ENCODE measurements at places on chromosomes 3 and 15.

- no peak for DNase-seq
Measured at GRCh38 chr3:3633761-3634160, 165.5 kb upstream of the LRRN1 start.

GRCh38 chr15:88890495-88890894, 4.8 kb downstream of the HAPLN3 start:
- DNase-seq, result no peak

GRCh38 chr15:57599296-57599810, 7.6 kb downstream of the MYZAP start:
- no peak for DNase-seq

DNA sequence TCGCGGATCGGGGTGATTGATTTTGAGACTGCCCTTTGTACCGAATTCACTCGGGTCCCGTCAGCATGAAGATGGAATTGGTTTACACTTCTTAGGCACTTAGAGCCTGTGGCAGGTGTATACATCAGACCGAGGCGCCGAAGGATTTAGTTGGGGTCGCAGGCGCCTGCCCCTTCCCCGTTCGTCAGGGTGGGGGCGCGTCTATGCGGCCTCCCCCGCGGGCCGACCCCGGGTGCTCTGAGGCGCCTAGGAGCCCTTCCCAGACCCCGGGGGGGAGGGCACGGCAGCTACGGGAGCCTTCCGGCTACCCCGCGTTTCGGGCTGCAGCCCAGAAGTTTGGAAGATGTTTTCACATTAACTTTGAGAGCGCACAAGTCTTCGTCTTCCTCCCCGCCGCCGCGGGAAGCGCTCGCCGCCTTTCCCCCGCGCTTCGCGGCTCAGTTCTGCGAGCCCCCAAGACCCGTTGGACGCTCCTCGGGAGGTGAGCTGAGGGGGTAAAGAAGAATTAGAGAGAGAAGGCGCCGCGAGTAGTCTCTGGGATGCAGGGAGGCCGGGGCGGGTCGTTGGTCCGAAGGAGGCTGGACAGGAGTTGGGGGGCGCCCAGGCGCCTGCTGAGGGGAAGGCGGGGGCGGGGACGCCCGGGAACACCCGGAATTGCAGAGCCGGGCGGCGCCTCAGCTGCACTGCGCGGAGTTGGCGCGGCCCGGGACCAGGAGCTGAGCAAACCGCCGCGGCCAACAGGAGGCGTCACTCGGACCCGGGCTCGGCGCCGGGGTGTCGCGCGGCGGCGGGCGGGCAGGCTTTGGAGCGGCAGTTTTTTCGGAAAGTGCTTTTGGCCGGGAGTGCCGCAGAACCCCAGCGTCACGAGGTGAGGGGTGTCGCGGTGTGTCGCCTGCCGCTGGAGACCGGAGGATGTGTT, 780 bp downstream of the TIPARP start:
- peak; percentile 29 for DNase-seq

DNA sequence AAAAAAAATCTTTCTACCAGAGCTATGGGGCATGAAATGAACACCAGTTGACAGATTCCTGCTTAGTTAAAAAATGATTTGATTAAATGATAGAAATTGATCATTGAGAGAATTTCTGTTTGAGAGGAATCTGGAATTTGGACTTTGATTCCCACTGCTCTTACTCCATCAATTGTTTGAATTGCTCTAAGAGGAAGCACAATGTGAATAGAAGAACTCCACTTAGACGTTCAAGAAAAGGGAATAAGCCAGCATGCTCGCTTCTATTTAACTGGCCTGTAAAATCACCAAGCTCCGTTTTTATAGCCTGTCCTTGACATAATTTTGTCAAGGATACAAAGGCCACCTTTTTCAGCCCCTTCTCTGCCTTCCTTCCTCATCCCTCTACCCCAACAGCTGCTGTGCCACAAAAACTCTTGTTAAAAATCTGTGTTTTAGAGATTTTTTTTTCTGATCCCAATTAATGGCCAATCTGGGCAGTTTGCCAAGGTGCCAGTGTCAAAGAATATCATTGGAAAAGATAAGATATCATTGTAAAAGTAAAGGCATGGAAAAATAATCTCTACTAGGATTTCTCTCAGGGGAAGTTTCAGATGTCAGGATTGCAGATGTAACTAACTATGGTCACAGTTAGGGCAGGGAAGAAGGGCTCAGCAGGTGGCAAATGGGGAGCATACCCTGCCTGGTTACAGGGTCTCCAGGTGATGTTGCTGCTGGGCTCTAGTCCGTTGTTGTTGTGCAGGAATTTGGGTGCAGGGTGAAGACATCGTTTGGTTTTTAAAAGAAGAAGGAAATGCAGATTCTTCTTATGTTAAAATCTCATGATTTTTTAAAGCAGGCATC, 301.8 kb upstream of the PDZRN3 start:
- no peak for DNase-seq

- DNase-seq, result no peak
Measured at GRCh38 chr15:57463360-57463759, 87.1 kb downstream of the CGNL1 start.

GRCh38 chr3:71061581-71061980, 521.9 kb downstream of the FOXP1 start:
- no peak for DNase-seq

DNA sequence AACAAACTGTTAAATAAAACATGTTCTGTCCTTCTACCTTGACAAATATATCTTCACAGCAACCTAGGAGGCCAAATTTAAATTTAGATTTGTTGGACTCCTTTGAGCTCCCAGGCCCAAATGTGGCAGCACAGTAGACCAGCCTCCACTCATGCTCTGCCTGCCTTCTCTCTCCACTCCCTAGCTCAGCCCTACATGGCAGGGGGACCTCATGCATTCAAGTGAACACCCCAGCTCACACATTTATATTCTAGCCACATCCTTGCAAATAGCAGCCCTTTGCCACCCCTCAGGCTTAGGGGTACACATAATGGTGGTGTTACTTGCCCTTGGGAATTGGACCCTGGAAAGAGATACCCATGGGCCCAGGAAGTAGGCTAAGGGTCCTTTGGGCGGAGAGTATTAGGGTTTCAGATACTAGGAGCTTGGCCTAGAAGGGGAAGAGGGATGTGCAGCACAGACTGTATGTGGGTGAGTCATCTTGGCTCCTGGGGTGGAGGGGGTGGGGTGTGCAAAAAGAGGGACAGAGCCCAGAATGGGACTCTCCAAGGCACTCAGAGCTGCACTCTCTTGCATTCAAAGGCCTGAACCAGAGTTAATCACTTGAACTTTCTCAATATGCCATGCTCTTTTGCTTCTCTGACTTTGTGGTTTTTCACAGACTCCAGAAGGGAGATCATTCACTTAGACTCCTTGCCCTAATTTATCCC, 268.4 kb upstream of the ROPN1 start:
- DNase-seq, result no peak

DNA sequence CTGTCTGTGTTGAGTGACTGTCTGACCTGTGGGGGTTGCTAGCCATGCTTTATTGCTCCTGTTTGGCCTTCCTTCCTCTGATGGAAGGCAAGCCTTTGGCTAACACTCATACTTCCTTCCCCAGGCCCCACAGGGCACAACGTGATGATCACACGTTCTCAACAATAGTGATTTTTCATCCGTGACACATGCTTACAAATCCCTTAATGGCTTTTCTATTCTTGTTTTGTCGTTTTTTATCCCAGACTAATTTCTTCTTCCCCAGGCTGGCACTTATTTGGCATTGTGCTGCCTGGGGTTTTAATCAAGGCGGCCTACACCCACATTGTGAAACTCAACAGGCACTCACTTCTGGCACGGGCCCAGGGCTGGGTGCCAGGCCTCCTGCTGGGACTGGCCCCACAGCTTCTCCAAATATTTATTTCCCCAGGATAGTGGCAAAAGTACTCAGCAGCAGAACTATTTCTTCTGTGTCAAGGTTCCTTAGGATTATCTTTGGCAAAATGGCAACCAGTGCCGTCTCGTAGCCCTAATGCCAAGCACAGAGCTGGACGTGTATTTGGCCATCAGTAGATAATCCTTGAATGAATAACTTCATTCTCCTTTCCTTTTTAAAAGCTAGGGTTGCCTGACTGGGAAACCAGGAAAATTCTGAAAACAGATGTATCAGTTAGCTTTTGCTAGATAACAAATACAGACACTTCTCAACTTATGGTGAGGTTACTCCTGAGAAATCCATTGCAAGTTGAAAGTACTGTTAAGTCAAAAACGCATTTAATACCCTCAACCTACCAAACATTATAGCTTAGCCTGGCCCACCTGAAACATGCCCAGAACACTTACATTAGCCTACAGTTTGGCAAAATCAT, 30.6 kb downstream of the CMTM7 start:
- no peak for DNase-seq

DNA sequence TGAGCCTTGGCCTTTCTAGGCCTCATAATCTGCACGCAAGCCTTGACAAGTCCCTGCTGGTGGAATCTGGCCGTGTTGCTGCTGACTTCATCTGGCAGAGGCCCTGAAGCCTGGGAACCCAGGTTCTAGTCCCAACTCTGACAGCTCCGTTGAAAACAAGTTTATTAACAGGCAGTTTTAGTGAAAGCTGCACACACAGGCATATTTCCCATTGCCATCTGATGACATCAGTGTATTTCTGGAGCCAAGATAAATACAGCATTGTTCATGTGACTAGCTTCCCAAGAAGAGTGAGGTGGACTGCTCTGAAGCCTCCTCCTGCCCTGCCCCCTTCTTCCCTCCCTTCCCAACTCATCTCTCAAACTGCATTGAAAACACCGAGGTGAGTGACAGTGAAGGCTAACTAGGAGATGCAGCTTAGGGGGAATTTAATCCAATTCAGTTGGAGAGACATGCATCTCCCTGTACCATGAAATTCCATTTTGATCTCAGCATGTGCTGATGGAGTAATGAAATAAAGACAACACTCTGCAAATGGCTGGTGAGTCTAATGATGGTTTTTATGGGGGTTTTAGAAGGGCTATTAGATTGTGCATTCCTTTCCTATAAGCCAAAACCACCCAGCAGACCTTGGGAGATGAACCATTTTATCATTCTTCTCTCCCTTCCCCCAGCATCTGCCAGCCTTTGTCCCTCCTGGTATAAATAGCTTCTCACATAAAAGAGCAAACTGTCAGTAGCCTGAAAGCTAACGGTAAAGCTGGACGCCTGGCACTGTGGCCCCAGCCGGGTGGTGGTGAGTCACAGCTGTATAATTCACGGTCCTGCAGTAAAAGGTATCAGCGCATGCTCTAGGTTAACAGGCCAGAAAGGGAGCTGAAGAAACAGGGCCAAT, 38.0 kb downstream of the PRICKLE2 start:
- no peak for DNase-seq

DNA sequence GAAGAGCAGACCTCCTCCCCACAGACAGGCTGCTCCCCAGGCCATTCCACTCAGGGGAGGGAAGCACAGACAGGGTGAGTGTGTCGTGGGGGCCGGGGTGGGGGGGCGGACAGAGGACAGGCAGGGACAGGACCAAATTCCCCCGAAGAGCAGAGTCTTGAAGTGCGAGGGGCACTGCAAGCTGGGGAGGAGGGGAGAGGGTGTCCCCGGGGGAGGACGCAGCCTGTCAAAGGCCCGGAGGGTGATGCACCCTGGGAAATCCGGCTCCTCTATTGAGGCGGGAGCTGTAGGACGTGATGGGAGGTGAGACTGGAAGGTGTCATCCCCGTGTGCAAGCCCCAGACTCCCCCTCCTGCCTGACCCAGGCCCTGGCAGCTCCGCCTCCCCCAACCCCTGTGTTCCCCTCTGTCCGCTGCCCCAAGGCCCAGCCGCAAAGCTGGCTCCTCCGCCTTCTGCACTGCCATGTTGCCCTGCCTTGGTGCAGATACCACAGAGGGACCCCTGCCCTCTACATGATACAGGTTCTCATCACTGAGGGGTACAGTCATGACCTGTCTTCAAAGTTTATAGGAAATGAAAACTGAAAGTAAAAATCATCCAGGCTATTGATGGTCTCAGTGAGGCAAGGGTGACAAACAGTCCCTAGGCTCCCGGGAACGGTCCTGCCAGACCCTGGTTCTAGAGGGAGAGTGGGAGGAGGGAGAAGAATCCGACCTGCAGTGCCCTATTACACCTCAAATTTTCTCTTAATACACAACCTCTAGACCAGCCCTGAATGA, 76.3 kb upstream of the IQSEC1 start:
- no peak for DNase-seq

DNA sequence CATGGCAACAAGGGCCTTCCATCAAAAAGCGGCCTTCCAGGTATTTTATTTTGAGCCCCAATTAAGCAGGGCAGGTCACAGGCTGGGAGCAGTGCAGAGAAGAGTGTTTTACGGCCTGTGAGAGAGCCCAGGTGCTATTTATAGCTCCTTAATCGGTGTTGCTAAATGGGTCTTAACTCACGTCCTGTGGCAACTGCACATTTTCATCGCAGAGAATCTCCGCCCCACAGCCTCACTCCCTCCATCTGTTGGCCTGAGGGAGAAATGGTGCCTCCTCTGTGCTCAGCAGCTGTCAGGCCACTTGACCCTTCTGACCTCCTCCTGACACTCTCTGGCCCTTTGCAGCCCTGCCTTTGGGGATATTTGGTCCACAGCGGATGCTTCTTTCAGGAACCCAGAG, 58.6 kb downstream of the SPSB4 start:
- no peak for DNase-seq

DNA sequence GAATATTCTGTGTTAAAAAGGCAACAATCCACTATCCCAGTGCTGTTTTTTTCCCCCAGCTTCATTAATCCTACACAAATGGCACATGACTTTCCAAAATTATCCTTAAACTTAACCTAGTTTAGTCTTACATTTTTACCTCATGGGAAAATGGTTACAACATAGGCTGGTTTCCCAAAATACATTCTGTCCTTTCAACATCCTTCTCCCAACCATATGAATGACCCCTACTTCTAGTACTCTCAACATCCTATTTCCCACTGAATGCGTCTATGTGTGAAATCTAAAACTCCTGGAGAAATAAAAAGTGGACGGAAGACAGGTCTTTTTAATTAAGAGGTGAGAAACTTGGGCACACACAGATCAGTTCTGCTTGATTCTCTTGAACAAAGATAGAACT, 33.3 kb downstream of the ATOSA start:
- no peak for DNase-seq

GRCh38 chr3:107430996-107431245, 53.7 kb downstream of the CCDC54 start:
- peak; percentile 25 for DNase-seq

DNA sequence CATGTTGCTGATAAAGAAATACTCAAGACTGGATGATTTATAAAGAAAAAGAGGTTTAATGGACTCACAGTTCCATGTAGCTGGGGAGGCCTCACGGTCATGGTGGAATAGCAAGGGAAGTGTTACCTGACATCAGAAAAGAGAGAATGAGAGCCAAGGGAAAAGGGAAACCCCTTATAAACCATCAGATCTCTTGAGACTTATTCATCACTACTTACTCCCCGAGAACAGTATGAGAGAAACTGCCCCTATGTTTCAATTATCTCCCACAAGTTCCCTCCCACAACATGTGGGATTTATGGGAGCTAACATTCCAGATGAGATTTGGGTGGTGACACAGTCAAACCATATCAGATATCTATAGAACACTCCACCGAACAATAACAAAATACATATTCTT, 904.6 kb downstream of the PDCD6IP start:
- no peak for DNase-seq

- DNase-seq, result no peak
Measured at GRCh38 chr15:96888764-96889163, 558.3 kb downstream of the NR2F2 start.

GRCh38 chr3:113501597-113501996, 13.4 kb downstream of the SPICE1 start:
- no peak for DNase-seq

Data from stimulated activated CD4-positive, alpha-beta T cell treated with anti-CD3 and anti-CD28 coated beads, Interleukin-2, amount 100 ng/mL, for 48 hours (primary cell).